ENCODE measurements at places on chromosomes 12 and 14.
A peak's percentile ranks its signal among the peaks of the same experiment; 100 is the strongest.

DNA sequence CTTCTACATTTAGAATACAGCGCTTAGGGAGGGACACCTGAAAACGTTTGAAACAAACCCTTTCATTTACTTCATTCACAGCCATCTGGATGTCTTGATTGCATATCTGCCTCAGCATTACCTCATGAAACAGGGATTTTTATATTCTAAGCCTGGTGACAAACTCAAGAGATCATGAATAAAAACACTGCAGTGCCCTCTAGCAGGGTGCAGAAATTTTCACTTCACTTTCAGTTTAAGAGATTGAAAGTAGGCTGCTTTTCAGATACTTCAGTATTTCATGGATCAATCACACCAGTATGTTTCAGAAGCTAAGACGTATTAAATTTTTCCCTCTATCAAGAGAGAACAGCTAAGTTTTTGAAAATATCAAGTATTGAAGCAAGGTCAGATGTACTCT lies 467.8 kb downstream of the MDGA2 start:
- DNase-seq: no peak

DNA sequence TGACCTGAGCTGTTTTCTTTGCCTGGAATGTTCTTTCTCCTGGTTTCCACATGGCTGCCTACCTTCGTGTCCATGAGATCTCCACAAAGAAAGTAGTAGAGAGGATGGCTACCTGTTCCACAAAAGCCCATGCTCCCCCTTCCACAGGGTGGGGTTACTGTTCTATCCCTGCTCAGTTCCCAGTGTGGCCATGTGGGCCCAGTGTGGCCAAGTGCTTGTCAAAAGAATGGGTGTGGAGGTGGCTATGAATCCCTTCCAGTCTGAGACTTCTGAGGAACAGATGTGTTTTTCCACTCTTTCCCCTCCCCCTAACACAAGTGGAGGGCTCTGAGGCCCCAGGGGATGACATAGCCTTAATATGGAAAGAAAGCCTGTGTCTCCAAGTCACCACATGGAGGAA lies 26.2 kb upstream of the HSP90B1 start:
- DNase-seq: no peak

GRCh38 chr12:40224439-40225291 lies at the start of gene LRRK2:
Gene LRRK2, plus strand, starts transcription at chr12:40224997. Its CDS starts 135 bp downstream, at chr12:40225132.
- peak; percentile 75 for DNase-seq

- no peak for DNase-seq
Observed at GRCh38 chr12:3837049-3837448, 36.1 kb downstream of the PARP11 start.

GRCh38 chr12:29212682-29213403 lies 63.8 kb downstream of the FAR2 start:
- DNase-seq: no peak
